GM06990 (cell line): ENCODE measurements at places on chromosomes 11 and 22.

DNA sequence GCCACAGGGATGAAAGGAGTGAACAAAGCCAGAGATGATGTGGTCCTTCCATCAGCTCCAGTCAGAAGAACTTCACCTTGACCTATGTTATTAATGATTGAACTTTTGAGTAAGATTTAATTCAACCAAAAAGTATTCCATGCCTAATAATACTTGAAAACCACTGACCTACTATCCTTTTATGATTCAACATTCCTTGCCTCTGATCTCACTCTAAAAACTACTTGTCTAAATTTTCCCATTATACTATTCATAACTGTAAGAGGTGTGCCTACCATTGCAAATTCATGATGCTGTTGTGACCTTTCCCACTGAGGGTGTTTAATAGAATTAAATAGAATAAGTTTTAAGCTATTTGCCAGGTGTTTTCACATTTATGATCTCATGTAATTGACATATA, 164.7 kb upstream of the GUCY1A2 start:
- DNase-seq = no peak

DNA sequence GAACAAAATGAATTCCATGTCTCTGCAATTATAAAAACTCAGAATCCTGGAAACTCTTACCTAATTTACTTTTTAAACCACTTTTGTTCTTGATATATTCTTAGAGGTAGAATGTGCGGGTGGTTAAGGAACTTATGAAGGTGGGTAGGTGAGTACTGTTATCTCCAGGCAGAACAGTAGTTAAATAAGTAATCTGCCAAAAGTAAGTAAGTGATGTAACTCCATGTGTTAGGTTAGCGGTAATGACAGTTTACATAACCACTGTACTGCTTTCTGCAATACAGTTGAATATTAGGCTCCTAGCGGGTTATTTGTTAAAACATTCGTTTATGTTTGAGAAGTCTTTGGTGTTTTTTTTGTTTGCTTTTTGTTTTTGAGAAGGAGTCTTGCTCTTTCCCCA, 7.1 kb downstream of the LARGE1 start:
- DNase-seq = no peak

DNA sequence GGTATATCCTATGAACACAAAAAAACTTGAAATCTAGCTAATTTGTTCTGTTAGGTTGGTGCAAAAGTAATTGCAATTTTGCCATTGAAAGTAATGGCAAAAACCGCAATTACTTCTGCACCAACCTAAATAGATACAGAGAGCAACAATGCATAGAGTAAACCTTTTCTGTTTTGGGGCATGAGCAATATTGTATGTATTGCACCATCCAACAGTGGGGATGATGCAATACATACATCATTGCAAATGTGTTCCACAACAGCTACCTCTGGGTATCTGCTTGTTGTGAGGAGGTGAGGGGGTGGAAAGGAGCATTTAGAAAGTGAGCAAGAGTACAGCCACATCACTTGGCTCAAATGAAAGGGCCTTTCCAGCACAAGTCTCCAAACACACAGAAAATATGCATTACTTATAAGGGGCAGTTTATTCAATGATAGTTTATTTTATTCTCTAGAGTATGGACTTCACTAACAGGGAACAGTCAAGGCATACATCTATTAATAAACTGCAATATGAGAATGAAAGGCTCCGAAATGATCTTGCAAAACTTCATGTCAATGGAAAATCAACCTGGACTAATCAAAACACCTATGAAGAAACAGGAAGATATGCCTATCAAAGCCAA, 77.3 kb downstream of the DEUP1 start:
- no peak for DNase-seq

DNA sequence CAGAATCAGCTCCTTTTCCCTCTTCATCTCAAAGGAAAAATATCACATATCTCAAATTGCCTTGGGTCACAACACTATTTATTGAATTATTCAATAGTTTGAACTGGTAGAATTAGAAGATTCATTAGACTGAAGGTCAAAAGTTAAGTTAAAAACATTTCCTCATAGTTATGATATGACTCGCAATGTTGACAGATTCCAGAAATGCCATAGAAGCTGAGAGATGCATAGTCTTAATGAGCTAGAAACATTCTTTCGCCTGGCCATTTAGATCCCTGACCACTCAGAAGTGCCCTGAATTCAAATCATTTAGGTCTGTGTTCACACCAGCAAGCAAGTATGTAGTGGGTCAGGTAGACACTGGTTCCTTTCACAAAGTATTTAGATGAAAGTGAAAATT, 44.4 kb downstream of the FAT3 start:
- no peak for DNase-seq
